ENCODE measurements at places on chromosomes 12 and 14.

DNA sequence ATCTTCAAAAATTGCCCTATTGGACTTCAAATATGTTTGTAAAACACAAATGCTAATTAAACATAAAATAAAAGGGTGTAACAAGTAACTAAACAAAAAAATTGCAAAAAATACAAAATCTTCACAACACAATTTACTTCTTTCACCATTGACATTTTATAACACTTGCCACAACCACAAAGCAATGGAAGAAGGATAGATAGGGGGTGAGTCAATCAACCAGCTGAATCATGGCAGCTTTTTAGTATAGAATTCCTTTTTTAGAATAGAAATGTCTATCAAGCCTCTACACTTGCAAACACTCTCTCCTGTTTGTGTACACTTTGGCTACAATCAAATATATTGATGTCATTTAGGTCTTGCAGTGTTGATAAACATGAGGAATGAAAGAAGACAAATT is 232.7 kb downstream of the SLC16A7 start:
- DNase-seq = no peak

- DNase-seq = no peak
Measured at GRCh38 chr12:95185072-95185471, 32.2 kb downstream of the FGD6 start.

DNA sequence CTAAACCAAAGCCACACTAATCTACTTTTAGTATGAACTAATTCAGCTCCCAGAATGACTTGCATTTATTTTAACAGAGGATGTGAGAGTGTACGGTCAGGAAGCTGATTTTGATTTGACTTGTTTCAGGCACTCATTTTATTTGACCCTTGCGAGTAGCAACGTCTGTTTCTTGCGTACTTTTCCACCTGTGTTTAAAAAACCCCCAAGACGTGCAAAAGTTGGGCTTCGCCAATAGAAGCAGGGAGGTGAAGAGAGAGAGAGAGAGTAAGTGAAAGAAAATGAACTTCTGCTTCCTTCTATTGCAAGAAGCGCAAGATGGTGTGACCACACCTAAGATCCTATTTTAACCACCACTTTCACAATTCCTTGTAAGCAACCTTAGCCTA is 6.7 kb upstream of the SLC15A4 start:
- DNase-seq = no peak

GRCh38 chr14:64611358-64612020 is 61.7 kb downstream of the PPP1R36 start:
- DNase-seq = no peak

- DNase-seq = no peak
Measured at GRCh38 chr12:69123311-69123710, 116.1 kb upstream of the CPSF6 start.
